ENCODE measurements at places on chromosomes 5 and 9.

- DNase-seq: no peak
Observed at GRCh38 chr5:160466889-160467554, 45.4 kb downstream of the PTTG1 start.

DNA sequence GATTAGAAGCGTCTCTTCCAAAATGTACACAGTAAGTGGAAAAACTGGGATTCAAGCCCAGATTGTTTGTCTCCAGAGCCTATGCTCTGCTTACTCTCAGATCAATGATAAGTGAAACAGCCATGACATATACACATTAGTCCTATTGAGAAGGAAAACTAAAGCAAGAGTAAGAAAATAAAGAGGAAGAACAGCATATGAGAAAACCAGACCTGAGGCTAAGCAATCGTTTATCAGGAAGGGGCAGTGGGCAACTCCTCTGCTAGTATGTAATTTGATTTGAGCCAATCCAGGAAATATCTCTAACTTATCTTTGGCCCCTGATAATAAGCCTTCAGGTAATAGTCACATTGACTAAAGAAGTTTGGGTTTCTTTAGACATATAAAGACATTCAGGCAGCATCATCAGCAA lies 789.9 kb upstream of the C9orf72 start:
- DNase-seq: no peak

GRCh38 chr9:14339746-14340145 lies 25.8 kb upstream of the NFIB start:
- no peak for DNase-seq

DNA sequence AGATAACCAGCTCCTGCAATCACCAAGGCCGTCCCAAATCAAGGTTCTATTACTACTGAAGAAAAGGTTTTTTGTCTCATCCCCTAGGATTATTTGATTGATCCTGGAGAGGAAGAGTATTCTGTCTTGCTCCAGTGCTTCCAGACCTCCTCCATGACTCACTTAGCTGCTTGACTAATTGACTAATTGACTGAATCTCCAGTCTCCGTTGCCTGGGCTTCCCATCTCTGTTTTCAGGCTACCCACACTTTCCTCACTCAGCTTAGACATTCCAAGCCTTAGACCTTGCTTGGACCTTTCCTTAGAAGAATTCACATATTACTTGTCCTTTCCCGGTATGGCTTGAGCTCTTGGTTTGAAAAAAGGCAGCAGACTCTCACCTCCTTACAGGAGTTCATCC lies 60.6 kb downstream of the FRMD3 start:
- no peak for DNase-seq

- no peak for DNase-seq
Observed at GRCh38 chr9:130284249-130284625, 18.7 kb downstream of the HMCN2 start.

GRCh38 chr5:123865641-123866040 lies 353.7 kb downstream of the CSNK1G3 start:
- DNase-seq: no peak
